ENCODE measurements at places on chromosomes 6 and 20.

GRCh38 chr20:54015496-54015895 lies 54.9 kb downstream of the BCAS1 start:
- no peak for DNase-seq

DNA sequence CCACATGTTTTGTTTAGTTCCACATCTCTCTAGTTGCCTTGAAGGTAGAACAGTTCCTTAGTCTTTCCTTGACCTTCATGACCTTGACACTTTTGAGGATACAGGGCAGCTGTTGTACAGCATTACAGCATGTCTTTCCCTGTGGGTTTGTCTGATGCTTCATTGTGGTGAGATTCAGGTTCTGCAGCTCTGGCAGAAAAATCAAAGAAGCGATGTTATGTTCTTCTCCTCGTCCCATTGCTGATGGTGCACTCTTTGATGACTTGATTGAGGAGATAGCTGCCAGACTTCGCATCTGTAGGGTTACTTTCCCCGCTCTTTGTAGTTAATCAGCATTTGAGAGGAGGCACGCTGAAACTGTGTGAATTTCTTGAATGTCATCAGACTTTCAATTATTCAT lies 12.0 kb downstream of the CEBPB start:
- no peak for DNase-seq

DNA sequence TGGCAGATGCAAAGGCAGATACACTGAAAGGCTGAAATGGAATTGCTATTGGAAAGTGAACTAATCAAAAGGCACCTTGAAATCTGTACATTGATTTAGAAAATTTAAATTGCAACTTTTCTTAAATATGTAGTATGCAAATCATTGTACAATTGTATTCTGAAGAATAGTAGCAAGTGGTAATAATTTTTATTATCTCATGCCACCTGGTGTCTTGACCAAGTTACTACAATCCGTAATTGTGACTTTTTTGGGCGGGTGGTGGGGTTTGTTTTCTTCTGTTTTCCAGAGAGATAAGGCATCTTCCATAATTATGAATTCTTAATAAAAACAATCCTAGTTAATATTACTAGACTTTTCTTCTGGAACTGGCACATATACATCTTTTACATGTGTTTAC lies 12.5 kb upstream of the BCKDHB start:
- DNase-seq = no peak

DNA sequence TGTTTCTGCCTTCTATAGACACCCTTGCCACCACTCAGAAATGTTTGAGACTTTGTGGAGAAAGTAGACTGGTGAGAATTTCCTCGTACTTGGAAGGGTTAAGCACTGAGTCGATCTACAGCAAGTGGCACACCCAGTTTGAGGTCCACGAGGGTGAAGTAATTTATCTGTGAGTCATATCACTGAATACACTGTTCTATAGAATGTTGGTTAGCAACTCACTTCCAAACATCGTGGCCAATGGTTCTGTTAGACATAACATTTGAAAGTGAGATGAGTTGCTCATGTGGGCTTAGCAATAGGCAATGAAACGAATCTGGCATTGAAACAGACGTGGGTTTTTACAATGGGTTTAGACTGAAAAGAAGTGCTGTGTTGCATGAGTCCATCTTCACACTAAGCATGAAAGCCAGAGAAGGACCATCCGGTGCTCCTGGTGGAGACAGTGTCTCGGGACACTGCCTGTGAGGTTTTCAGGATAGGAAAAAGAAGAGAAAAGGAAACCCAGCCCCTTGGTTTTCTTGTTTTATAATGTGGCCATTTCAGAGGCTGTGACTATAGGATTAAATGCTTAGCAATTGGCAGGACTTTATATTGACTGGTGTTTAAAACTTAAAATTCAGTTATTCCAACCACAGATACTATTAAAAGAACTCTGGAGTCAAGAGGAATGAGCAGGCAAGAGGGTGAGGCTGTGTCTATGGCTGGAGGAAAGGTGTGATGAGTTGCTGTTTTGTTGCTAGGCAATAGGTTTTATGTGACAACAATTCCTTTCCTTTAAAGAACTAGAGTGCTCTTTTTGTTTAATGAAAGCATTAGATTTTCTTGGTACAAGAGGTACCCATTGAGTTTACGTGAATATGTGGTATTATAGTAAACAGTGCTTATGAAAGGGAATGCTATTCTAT lies 31.0 kb upstream of the EZR start:
- peak; percentile 24 for DNase-seq

DNA sequence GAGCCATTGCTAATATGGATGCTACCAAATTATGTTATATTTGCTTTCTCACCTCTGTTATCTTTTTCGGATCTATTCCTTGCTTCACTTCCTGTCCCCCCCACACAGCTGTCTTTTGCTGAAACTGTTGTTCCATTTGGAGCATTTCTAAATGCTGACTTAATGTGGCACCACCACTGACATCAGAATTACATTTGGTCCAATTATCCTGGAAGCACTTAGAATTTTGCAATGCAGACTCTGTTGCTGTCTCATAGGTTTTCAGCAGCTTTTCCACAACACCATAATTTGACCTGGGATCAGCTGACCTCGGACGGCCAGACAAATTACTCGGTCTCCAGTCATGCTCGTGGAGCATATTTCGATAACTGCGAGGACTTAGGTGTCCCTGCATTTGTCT lies 12.8 kb downstream of the KIAA0408 start:
- no peak for DNase-seq

- DNase-seq = no peak
These were observed 111.5 kb downstream of the ARHGAP18 start for GRCh38 chr6:129598244-129599187.

- DNase-seq = no peak
These were observed 118.8 kb downstream of the PRDM1 start for GRCh38 chr6:106204961-106205360.

DNA sequence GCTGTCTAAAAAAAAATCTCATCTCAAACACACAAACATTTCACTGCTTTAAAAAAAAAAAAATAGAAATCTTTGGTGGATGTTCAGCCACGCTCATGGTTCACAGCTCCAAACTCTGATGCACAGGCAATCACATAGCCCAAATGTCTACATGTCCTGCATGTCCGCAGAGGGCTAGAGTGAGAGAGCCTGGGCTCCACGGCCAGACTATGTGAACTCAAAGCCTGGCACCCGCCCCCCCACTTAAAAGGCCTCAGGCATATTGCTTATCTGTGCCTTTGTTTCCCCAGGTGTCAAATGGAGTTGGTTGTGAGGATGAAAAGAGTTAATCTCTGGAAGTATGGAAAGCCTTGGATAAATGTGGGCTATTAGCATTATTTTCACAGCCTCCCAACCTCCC lies 10.5 kb upstream of the PTGIS start:
- no peak for DNase-seq

- DNase-seq = no peak
These were observed at the start of gene IL17A for GRCh38 chr6:52186075-52186474. IL17A (plus strand) TSS chr6:52186375; CDS start chr6:52186432, 57 bp downstream.

- DNase-seq = no peak
These were observed 5.9 kb downstream of the NHSL1 start for GRCh38 chr6:138493413-138493812.

DNA sequence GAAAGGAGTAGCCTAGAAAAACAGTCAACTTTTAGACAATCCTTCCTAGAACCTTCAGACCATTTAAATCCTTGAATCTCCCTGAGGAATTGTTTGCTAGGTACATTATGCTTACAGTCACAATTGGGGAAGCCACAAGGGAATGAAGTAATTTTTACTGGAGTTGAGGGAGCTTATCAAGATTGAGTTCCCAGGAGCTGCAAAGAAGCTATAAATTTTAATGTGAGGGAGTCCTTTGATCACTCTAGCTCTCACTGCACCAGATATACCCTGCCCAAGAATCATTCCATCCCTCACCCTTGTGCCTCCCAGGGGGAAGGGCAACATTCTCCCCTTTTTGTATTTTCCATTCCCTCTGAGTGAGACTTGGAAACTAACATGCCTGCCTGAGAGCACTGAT lies 12.3 kb upstream of the ZNF165 start:
- no peak for DNase-seq

DNA sequence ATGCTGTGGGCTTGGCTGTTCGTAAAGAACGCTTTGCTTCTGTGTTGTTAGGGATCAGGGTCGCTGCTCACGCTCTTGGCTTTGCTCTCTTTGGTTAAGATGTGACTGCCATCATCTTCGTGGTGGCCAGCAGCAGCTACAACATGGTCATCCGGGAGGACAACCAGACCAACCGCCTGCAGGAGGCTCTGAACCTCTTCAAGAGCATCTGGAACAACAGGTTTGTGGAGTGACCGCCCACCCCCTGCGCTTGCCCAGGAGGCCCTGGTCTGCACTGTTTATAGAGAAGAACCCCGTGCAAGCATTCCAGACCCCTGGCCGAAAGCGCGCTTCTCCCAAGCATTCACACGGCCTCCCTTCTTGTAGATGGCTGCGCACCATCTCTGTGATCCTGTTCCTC lies 57.1 kb downstream of the GNAS start:
- no peak for DNase-seq

- DNase-seq = no peak
These were observed 45.9 kb upstream of the CARMIL1 start for GRCh38 chr6:25233226-25233625.

DNA sequence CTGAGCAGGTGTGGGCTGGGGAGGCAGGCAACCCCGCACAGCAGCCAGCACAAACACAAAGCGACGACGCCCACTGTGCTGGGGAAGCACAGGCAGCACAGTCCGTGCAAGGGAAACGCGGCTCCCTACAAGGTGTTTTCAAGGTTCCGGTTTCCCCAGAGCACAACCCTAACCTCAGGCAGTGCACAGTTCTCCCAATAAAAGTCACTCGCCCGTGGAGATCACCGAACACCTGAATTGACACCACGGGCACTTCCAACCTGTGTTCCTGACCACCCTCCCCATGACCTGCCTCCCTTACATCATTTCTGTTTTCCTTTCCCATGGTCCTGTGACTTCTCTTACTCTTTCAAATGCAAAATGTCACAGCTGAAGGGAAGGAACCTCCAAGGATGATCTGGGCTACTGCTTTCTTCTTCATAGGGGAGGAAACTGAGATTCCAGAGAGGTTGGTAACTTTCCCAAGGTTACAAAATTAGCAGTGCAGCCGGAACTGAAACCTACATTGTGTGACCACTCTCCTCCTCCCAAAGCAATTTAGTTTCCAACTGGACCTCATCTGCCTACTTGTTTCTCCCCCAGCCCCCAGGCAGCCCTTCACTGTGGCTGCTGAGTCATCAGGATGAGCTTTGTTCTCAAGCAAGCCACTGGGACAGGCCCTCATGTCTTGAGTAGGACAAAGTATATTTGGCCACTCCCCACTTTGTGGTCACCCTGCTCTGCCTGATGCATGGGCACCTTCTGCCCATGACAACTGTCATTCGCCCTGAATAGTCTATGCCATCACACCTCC lies 125.3 kb downstream of the ATXN1 start:
- no peak for DNase-seq

All from stimulated activated CD4-positive, alpha-beta T cell treated with anti-CD3 and anti-CD28 coated beads, Interleukin-1b, Interleukin-23, amount 100 ng/mL, for 24 hours (primary cell).